Fibroblast of skin of back (primary cell): ENCODE measurements at places on chromosomes 11 and 22.

GRCh38 chr11:131666617-131667016 is 296.2 kb downstream of the NTM start:
- DNase-seq, result peak; percentile 94

DNA sequence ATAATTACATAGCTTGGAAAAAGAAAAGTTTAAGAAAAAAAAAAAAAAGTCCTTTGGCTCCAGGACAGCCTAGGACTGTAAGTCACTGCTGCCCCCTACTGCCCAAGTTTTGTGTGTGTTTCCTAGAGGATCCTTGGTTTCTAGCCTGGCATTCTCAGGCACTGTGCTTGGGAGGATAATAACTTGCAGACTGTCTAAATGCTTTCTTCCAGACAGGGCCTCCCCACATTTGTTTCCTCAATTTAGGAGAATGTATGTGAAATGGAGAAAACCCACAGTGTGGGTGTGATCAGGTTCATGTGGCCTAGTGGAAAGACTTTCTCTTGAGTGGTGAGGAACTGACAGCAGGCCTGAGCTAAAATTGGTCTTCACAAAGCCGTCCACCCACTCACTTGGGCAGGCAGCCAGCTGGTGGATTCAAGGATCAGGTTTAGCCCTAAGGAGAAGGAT is 191.0 kb downstream of the NAV2 start:
- peak; percentile 78 for DNase-seq

- DNase-seq, result peak; percentile 41
Observed at GRCh38 chr22:37428649-37429586, 1.6 kb upstream of the ELFN2 start.

DNA sequence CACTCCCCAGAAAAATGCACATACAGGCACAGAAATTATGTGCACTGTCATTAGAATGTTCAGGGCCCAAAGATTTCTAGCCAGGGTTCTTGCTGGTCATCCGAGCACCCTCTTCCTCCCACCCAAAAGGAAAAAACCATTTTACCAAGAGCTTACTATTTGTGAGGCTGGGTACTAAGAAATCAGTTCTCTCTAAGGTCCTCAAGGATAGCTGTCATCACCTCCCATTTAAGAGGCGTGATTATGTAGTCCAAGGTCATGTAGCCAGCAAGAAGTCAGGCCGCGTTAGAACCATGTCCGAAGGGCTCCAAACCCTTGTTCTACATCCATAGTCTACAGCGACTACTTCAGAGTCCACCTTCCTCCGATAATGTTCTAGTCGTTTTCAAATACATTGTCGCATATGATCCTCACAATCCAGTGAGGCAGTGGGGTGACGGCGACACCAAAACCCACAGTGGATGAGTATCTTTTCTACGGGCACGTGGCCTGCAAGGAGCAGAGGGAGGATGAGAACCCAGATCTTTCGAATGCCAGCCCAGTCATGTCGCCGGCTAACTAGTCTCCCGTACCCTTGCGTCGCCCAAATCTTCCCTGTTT is 634 bp downstream of the TIMM8B start:
- DNase-seq, result peak; percentile 18

- DNase-seq, result peak; percentile 87
Observed at GRCh38 chr11:119728651-119729580, at the start of gene NECTIN1. TSS of gene NECTIN1 (minus strand) at chr11:119729200. CDS start at chr11:119728553, 647 bp downstream.

- DNase-seq, result peak; percentile 21
Observed at GRCh38 chr22:29524442-29525191, 28.9 kb downstream of the THOC5 start.

DNA sequence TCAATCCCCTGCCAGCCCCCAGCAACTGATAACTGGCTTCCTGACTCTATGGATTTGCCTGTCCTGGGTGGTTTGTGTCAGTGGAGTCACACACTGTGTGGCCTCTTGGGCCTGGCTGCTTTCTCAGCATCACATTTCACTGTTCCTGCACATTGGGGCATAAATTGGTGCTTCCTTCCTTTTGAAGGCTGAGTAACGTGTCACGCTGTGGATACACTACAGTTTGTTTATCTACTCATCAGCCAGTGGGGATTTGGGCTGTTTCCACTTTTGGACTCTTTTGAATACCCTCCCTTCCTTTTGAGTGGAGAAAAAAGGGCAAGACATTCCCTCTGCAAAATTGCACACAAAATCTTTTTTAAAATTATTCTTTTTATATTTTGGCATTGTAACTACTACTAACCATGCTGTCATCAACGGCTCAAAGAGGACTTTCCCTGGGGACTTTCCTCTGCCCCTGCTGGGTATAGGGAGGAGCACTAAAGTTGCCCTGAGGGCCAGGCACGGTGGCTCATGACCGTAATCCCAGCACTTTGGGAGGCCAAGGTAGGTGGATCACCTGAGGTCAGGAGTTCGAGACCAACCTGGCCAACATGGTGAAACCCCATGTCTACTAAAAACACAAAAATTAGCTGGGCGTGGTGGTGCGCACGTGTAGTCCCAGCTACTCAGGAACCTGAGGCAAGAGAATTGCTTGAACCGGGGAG is 7.8 kb upstream of the CELSR1 start:
- DNase-seq, result peak; percentile 38

DNA sequence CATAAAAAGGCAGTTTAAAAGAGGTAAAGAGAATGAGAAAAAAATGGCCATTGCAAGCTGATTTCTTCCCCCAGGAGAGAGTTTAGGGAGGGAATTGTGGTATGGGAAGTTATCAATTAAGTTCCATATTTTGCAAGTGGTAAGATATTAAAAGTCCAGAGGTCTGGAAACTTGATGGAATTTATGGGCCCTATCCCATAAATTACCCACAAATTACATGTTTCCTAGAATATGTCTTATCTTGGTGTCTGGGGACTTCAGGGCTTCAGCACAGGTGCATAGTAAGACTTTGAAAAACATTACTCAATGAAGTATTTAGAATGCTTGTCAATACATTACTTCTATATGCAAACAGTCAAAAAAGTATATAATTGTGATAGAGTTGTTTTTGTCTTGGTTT is 614.9 kb upstream of the LRRC4C start:
- no peak for DNase-seq

GRCh38 chr11:118887206-118887605 is 3.5 kb downstream of the CXCR5 start:
- DNase-seq, result no peak

GRCh38 chr11:11977206-11977938 is 31.1 kb downstream of the DKK3 start:
- peak; percentile 98 for DNase-seq

DNA sequence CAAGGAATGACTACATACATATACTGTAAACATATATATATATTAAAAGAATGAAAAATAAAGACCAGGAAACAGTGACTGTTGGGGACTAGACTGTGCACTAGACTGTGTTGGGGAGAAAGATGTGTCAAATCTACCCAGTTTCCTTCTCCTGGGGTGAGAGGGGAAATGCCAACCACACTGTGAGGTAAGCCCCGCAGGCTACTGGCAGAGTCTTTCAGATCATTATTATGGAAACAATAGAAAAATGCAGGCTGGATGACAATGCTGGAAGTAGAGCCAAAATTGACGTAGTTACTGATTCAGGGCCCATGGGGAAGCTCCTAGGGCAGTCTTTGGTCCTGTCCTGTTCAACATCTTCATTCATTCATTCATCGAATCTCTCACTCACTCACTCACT is 101.4 kb downstream of the C11orf58 start:
- no peak for DNase-seq

GRCh38 chr11:75868990-75869389 is 54.0 kb downstream of the UVRAG start:
- no peak for DNase-seq

- no peak for DNase-seq
Observed at GRCh38 chr22:46535876-46536536, 1.4 kb downstream of the CELSR1 start.
